ENCODE measurements at places on chromosomes 1 and 21.

- no peak for DNase-seq
Observed at GRCh38 chr21:36733857-36734256, 34.9 kb downstream of the SIM2 start.

DNA sequence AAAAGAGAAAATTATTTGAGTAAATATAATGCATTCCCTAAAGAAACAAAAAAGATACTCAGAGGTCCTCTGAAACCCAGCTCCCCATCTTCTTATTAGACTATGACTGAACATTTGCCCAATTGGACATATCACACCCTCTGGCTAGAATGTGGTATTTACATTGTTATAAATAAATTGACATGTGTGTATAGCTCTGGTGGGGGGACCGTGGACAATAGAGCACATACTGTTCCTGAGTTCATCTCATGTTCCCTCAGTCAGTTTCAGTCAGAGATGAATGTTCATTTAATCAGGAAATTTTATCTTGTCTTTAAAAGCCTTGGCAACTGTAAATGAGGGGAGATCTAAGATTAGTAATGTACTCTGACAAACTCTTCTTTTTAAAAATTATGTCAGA, 459.3 kb upstream of the ADAMTS5 start:
- DNase-seq: no peak

DNA sequence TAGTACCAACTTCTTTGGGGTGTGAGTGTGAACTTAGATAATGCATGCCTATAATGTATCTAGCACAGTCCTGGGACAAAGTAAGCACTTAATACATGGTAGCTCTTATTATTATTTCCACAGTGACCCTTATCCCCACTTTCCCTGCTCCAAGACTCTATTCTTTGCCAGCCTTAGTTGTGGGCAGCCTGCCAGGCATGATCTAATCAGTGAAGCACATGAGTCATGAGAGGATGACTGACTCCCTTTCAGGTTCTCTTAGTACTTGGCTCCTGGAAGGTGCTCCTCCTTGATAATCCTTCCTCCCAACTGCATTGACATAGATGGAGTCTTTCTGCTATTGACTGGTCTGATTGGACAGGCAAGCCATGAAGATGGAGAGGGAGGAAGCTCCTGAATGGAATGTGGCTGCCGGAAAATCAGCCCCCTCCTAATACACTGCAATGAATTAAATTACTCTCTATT, 17.4 kb upstream of the GNG12 start:
- no peak for DNase-seq

- DNase-seq: no peak
Observed at GRCh38 chr21:33265664-33266049, 510 bp upstream of the IL10RB start.

DNA sequence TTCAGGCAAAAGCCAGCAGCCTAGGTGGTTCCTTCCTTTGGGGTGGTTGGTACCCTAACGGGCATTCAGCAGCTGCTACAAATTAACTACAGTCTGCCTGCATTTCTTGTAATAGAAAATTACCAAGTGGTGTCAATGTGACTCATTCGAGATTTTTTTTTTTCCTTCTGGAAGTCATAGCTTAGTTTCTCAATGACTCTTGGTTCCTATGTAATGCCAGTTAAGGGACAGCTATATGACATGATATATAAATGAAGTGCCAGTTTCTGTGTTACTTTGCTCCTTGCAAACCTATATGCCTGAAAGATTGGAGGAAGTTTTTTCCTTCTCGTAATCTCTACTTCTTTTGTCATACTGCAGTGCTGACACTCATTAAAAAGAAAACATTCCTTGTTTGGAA, 2.6 kb downstream of the MGST3 start:
- no peak for DNase-seq

GRCh38 chr1:160257411-160258015, 4.8 kb downstream of the DCAF8 start:
- no peak for DNase-seq

GRCh38 chr1:194369622-194370021, 1183.2 kb upstream of the B3GALT2 start:
- DNase-seq: no peak

DNA sequence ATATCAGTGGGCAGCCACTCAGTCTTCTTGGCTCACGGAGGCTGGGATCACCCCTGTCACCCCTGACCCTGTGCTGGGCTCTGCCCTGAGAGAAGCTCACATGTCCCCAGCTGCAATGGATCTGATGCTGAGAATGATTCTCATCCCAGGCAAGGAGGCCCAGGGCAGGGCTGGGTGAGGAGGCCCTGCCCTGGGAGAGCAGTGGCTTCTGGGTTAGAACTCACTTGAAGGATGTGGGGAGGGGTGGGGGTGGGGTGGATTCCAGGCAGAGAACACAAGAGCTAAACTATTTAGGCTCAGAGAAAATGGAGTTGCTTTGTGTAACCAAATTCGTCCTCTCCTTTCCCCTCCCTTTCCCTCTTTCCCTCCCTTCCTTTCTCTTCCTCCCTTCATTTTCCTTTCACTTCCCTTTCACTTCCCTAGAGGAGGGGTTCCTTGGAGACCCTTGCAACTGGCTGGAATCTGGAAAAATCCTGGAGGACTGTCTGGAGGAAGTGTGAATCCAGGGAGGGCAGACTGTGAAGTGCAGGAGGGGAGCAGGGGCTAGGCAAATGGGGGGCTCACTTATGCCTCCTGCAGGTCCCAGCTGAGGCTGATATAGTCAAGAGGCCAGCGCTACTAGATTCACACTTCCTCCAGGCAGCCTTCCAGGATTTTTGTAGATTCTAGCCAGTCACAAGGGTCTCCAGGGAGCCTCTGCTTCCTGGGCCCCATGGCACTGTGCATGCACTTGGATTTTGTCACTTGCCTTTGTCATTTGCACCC, 47.0 kb downstream of the IGSF21 start:
- DNase-seq: no peak

GRCh38 chr1:204084247-204084772, 11.4 kb downstream of the SOX13 start:
- DNase-seq: peak; percentile 91

DNA sequence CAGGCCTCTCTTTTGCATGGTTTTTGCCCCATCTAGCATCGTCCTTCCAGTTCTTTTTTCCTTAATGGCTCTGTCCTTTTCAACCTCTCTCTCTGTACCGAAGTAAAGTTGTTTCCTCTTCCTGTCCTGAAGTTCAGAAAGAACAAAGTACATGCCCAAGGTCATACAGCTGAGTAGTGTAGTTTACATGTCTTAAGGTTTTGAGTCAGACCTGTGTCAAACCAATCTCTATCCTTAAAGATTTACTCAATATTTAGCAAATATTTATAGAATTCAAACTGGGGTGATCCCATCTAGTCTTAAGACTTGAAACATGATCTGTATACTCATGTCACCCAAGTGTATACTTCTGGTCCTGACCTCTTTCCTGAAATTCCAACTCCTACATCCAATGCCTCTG, 118.7 kb upstream of the SGIP1 start:
- DNase-seq: no peak

GRCh38 chr1:25800703-25801377, 847 bp downstream of the SELENON start:
- DNase-seq: no peak

- no peak for DNase-seq
Observed at GRCh38 chr1:22208268-22208972, 65.5 kb upstream of the WNT4 start.

DNA sequence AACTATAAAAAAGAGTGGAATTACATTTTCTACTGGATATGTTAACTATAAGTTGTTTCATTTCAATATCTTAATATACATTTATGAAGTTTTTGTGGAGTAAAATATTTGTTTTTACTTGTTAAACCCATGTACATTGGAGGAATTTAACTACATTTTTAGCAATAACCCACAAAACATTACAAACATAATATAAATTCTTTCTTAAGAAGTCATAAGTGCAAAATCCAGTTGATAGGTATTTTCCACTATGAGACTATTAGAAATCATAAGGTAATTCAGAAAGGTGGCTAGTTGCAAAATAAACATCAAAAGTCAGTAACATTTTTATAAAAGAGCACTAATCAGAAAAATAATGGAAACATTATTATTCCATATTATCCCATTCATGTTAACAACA, 73.9 kb upstream of the RRP15 start:
- DNase-seq: no peak

DNA sequence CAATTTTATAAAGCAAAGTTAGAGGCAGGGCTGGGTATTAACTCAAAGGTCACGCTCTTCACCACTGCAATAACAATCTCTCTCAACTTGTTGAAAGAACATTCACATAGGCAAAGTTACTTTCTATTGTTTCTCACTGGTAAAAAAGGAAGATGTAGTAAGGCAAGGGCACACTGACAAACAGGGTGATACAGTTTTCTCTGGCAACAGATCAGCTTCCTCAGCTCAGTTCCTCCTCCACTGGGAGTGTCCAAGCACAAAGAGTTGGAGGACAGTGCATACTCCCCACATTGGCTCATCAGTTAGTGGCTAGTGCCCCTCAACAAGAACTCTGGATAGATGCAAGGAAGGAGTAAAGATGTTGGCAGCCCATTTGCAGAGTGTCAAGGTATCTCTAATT, 3.7 kb downstream of the PLPPR4 start:
- no peak for DNase-seq

DNA sequence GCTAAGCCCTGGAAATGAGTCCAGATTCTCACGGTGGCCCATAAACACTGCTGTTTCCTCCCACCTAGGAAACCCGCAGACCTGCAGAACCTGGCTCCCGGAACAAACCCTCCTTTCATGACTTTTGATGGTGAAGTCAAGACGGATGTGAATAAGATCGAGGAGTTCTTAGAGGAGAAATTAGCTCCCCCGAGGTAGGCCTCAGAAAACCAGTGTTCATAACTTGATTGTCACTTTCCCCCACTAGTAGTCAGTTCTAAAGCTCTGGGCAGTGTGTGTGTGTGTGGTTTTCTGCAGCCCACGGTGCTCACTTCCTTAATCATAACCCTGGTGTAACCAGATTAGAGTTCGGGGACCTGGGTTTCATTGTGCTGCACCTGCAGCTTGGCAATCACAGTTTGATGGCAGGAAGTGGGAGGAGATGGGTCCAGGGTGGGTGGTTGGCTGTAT, 39.1 kb downstream of the CLIC6 start:
- no peak for DNase-seq

DNA sequence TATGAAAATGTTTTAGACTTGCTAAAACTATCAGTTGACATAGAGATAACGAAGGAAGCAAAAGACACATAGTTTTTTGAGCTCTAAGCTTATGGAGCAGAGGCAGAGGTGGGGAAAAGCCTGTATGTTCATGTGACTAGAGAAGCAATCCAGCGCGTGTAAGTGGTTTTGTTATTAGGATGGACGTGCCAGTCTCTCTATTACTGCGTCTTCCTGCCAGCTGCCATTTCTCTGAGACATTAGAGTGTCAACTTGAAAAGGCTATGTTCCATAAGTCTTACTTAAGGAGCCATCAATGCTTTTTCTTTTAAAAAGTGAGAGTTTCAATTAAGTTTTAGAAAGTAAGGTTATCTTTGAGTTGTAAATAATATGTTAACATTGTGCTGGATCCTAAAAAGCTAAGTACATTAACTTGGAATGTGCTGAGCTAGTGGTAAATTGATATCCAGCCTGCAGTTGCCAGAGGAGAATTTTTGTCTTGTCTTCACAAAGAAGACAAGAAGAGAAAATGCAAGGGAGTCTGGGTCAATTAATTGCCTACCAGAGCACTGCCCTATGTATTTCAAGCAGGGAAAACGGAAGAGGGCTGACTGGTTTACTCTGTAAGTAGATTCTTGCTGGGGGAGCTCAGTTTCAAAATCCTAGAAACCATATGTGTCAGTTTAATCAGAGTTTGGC, 161.8 kb upstream of the B3GALT2 start:
- no peak for DNase-seq

DNA sequence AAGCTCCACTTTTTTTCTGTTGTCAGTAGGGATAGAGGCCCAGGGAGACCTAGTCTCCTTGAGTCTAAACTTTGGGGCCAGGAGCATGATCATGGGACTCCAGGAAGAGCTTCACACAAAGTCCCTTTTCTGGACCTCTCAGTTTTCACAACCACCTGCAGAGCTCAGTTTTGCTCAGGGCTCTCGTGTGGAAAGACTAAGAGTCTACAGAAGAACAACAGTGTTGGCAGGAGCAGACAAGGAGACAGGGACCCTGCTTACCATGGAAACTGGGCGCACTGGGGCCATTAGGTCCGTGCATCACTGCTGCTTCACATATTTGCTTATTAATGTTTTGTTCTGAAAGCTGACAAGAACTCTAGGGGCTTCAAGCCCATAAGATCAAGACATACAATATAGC, 63.9 kb upstream of the HSD17B7 start:
- no peak for DNase-seq

GRCh38 chr1:145985129-145985501, 11.3 kb downstream of the TXNIP start:
- DNase-seq: no peak

GRCh38 chr1:112399456-112399855, 3.4 kb downstream of the CTTNBP2NL start:
- DNase-seq: no peak

DNA sequence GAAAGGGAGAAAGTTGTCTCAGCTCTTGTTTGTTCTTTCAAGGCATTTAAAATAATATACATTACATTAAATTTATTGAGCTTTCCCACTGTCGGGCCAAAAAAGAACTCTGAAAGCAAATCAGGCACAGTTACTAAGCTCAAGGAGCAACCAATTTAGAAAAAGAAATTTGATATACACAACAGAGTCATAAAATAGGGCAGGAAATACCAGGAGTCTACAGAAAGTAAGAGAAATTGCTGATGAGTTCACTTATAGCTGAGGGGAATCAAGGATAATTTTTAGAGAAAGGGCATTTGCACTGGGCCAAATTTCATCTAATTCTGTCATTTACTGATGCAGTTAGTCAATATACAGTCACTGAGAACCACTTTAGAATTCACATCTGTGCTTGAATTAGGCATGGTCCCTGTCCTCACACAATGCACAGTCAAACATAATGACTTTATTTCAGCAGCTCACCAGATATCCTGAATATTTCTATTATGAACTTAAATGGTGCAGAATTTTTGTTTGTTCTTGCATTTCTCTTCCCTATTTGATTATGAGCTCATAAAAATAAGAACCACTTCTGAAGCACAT, 249.6 kb upstream of the BEND5 start:
- no peak for DNase-seq

GRCh38 chr1:66684353-66684752, 67.9 kb upstream of the DYNLT5 start:
- DNase-seq: peak; percentile 54

- DNase-seq: no peak
Observed at GRCh38 chr1:32394890-32395432, 720 bp upstream of the BSDC1 start.

GRCh38 chr1:154741327-154741726, 128.8 kb downstream of the KCNN3 start:
- no peak for DNase-seq

DNA sequence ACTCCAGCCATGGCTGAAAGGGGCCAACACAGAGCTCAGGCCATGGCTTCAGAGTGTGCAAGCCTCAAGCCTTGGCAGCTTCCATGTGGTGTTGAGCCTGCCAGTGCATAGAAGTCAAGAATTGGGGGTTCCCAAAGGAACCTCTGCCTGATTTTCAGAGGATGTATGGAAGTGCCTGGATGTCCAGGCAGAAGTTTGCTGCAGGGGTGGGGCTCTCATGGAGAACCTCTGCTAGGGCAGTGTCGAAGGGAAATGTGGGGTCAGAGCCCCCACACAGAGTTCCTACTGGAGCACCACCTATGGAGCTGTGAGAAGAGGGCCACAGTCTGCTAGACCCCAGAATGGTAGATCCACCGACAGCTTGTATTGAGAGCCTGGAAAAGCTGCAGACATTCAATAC, 29.8 kb upstream of the CD55 start:
- no peak for DNase-seq

Data from NCI-H187 (cell line).